ENCODE measurements at places on chromosomes 3 and 15.

GRCh38 chr3:195012571-195012970, 258.4 kb downstream of the XXYLT1 start:
- no peak for DNase-seq

GRCh38 chr15:92773340-92773739, 117.8 kb upstream of the FAM174B start:
- no peak for DNase-seq

GRCh38 chr3:41265823-41266273, 66.5 kb downstream of the CTNNB1 start:
- DNase-seq: no peak

- no peak for DNase-seq
Measured at GRCh38 chr3:156751461-156752025, 74.6 kb upstream of the LEKR1 start.

- DNase-seq: no peak
Measured at GRCh38 chr3:94429517-94429916, 366.7 kb downstream of the NSUN3 start.

DNA sequence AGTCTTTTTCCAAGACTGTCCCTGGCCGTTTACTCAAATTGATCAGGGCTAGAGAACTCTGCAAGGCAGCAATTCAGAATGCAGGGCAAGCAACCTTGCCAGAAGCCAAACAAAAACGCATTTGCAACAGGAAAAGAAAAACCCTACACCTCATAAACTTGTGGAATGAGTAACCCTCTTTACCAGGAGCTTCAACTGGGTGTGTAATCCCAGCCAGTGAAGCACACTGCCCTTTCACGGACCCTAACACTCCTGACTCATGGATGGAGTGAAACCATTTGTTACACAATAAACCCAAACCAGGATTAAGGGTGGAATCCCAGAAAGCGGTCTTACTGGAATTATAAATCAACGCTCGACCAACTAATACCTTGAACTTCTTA, 14.8 kb upstream of the LDHAL6B start:
- no peak for DNase-seq

DNA sequence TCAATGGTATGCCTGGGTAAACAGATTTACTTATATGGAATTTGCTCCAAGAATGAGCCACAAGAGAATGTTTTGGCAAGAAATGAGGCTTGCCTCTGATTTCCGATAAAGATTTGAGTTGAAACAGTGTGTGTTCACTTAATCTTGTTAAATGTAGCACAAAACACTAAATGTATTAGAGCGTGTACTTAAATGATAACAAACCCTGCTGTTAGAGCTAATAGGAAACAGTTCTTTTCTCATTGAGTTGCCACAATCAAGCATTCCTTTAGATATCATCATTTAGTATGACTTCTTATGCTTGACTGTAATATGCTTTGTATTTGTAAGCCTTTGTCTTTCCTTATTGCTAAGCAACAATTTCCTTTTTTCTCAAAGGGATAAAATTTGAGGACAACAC, 353.6 kb upstream of the ZNF717 start:
- DNase-seq: no peak

- DNase-seq: no peak
Measured at GRCh38 chr3:127467391-127467790, 123.1 kb downstream of the TPRA1 start.

DNA sequence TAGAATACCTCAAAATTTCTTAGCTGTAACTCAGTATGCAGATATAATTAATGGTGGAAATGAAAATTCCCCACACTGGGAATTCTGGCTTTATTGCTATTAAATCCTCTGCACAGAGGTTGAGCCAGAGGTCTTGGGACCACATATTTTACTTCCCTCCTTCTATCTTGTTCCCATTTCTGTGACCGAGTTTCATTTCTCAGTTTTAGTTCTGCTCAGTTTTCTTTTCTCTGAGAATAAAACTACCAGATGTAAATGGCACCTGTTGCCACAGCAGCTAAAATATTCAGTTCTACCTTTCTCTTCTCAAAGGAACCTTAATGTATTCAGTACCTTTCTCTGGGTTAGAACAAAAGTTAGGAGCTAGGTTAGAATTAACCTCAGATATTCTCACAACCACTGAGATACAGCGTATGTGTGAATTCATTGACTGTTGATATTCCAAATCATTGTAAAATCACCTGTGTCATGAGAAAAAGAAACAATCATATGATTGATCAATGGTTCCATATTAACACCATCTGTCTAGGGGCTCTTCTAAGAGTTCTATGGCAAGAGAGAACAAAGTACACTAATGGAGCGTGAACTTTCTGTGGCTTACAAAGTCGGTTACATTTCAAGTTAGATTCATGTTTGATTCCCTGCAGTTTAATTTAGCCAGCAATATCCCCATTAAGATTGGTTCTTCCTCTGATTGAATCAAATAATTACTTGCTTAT, 374.1 kb downstream of the EFHB start:
- no peak for DNase-seq

Data from CD4-positive, alpha-beta T cell treated with Interferon alpha-2 for 1 hour (primary cell).